ENCODE measurements at places on chromosomes 5 and 9.

GRCh38 chr9:129720865-129721545 is 31.8 kb downstream of the PTGES start:
- peak; percentile 30 for DNase-seq

DNA sequence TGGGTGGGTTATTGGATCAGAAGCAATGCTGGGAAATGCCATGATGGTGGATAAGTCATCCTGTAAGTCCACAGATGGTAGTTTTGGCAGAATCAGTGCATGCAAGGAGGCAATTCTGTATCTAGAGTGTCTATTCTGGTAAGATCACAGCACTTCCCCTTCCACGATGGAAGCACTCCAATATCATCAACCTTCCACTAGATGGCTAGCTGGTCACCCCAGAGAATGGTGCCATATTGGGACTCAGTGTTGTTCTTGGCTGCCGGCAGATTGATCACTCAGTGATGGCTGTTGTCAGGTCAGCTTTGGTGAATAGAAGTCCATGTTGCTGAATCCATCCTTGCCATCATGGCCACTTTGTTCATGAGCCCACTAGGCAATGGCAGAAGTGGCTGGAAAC is 553.5 kb downstream of the CSNK1G3 start:
- no peak for DNase-seq

- no peak for DNase-seq
These were observed 27.9 kb upstream of the CLINT1 start for GRCh38 chr5:157886796-157887380.

DNA sequence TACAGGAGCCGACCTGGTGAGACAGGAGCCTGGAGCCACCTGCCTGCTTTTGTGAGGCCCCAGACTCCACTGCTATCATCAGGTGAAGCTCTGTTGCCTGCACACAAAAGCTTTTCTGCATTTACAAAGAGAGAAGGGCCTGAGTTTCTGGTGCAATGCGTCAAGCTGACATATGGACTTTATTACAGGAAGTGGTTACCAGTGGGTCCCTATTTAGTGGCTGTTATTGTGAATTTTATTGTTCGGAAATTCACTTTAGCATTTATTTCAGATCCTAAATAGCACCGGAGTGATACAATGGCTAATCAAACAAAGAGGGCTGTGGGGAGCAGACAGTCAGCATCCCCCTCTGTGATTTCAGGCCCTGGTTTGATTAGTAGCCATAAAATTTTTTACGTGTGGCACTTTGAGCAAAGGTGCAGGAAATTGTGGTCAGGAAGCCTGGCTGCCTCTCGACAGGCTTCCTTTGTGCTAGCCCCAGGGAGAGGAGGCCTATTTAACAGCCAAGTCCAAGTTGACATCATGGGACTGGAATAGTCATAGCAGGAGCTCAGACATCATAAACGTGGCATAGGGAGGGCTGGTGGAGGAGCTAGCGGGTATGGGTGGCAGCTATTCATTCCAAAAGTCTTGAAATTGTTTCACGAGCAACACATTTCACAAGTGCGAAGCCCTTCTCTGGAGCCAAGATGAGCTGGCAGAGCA is 8.4 kb downstream of the TGFBI start:
- no peak for DNase-seq

GRCh38 chr9:91882627-91883026 is 67.4 kb downstream of the ROR2 start:
- DNase-seq = peak; percentile 7

DNA sequence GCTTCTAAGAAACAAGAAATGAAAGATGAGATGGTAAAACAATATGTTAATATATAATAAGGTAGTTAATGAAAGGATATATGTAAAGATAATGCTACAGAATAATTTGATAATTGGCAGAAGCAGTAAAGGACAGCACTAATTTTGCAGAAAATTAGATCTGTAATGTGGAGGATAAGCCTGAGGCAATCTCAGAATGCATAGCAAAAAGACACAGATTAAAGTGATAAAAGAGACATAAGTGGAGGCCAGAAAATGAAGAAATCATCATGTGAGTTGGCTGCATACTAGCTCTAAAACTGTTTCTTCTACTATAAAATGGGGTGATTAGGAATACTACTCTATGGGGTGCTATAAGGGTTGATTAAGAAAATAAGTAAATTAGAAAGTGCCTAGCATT is 225.9 kb downstream of the SEC61B start:
- DNase-seq = no peak

Data from OCI-M1 (cell line).